ENCODE measurements at places on chromosomes 4 and X. TPM values are rescaled to one million over a fixed set of nuclear protein-coding genes. Genes with fewer than 3 reads are reported as not detected.

PAGE2 gene
- total RNA-seq = not detected

BGN gene
- 34.0 TPM for total RNA-seq

DNA sequence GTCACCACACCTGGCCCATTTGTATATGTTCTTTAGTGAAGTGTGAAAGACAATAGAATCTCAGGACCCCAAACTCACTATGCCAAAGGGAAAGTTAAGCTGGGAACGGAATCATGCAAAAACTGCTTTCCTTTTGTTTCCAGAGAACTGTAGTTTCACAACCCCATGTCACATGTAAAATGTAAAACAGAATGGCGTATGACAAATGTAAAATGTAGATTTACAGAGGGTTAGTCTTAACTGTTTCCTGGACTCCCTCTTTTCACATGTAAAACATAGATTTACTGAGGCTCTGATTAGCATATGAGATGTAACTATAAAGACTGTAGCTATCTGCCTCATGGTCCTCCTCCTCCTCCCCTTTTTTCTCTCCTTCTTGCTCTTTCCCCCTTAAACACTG, 66.3 kb downstream of the ABLIM2 start:
- H3K36me3 ChIP-seq = no peaks in the 10 kb centered on the region
- H3K27me3 ChIP-seq = no peaks in the 10 kb centered on the region
- no peak overlapping the region for H3K4me3 ChIP-seq
- no peaks in the 10 kb centered on the region for H3K4me1 ChIP-seq
- DNase-seq = no peak

DNA sequence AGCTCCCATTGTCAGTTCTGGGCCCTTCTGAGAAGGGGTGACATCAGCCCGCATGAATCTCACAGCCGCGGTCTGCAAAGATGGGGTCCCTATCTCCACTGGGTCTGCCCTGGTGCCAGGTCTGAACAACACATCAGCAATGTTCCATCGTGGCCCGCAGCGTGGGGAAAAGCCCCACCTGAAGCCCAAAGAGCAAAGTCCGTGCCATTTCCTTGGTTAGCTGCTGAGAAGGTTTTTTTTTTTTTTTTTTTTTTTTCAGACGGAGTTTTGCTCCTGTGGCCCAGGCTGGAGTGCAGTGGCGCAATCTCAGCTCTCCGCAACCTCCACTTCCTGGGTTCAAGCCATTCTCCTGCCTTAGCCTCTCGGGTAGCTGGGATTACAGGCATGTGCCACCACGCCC, 79.4 kb downstream of the DCTD start:
- no peak overlapping the region for H3K4me3 ChIP-seq
- H3K27me3 ChIP-seq = no peaks in the 10 kb centered on the region
- H3K36me3 ChIP-seq = no peaks in the 10 kb centered on the region
- H3K4me1 ChIP-seq = no peaks in the 10 kb centered on the region

ARR3 gene
- total RNA-seq = not detected

DNA sequence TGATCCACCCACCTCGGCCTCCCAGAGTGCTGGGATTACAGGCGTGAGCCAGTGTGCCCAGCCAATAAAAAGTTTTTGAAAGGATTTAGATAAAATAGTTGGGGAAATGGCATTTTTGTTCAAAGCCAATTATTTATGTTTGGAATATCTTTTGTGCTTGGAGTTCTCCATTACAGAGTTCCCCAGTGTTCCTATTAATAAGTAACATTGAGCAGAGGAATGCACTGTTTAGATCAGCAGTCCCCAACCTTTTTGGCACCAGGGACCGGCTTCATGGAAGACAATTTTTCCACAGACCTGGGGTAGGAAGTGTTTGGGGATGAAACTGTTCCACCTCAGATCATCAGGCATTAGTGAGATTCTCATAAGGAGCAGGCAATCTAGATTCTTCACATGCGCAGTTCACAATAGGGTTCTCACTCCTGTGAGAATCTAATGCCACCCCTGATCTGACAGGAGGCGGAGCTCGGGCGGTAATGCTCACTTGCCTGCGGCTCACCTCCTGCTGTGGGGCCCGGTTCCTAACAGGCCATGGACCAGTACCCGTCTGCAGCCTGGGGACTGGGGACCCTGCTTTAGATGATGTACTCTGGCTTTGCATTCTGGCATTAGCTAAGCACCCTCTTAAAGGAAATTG, 8.3 kb downstream of the PKD2 start:
- H3K27me3 ChIP-seq = no peaks in the 10 kb centered on the region
- H3K4me3 ChIP-seq = no peak overlapping the region
- H3K4me1 ChIP-seq = peaks cover 29% of the 10 kb centered on the region
- no peak for DNase-seq

SYTL4 gene
- total RNA-seq = 19.1 TPM

DNA sequence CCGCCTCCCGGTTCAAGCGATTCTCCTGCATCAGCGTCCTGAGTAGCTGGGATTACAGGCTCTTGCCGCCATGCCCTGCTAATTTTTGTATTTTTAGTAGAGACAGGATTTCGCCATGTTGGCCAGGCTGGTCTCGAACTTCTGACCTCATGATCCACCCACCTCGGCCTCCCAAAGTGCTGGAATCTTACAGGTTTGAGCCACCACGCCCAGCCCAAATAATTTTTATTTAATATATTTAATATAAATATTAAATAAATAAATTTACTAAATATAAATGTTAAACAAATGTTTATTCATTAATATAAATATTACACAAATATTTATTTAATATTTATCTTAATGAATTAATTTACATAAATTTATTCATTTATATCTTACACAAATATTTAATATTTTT, 120.2 kb downstream of the SHOX start:
- no peaks in the 10 kb centered on the region for H3K27me3 ChIP-seq
- no peak for DNase-seq
- H3K27ac ChIP-seq = no peak overlapping the region
- no peaks in the 10 kb centered on the region for H3K36me3 ChIP-seq
- H3K4me3 ChIP-seq = no peak overlapping the region

GRCh38 chr4:5338531-5338930, 287.3 kb downstream of the STK32B start:
- H3K27me3 ChIP-seq = no peaks in the 10 kb centered on the region
- H3K36me3 ChIP-seq = no peaks in the 10 kb centered on the region
- no peak for DNase-seq
- no peaks in the 10 kb centered on the region for H3K4me1 ChIP-seq

All from body of pancreas (tissue), 4 donors.